Activated naive CD4-positive, alpha-beta T cell treated with anti-CD3 and anti-CD28 coated beads, Interleukin-2, amount 10 ng/mL, durations not matched to agents 7 days and 5 days (primary cell): ENCODE measurements at places on chromosomes 7 and 10.
A peak's percentile ranks its signal among the peaks of the same experiment; 100 is the strongest.

DNA sequence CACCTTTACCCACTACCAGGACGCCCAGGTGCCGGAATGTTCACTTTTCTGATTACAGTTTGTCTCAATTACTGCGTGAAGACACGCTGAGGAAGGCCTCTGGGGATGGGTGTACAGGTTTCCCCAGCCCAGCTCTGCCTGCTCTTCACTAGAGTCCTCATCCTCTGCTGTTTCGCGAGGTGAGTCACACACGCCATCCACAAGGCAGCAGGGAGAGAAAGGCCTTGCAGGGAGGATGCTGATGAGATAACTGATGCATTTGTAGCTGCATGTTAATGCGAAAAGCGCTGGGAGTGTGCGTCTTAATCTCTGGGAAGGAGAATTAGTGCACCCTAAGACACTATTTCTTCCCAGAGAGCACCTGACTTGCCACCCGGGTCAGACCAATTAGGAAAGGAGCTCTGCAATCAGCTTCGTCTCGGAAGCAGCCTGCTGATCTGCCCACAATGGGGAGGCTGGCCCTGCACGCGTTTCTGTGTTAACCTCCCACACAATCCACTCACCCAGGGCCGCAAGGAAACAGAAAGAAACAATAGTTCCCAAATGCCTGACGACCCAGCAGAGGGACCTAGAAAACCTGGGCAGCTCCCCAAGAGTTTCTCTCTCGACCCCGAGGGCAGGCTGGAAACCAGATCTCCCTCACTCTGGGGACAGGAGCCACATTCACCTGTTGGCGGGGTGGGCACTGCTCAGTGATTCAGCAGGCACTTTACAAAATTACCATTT is 578.7 kb downstream of the GLRX3 start:
- DNase-seq = no peak

DNA sequence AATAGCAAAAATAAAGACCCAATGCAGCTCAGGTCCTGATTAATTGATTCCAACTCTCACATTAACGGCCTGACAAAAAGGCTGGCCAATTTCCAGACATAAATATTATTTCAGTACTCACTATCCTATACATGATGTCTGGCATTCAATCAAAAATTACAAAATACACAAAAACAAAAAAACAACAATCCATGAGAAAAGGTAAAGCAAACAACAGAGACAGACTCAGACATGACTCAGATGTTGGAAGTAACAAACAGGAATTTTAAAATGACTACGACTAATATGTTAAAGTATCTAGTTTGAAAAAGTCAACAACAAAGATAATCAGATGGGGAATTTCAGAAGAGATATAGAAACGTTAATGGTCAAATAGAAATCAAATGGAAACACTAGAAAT is 152.8 kb downstream of the AMPH start:
- DNase-seq = no peak

DNA sequence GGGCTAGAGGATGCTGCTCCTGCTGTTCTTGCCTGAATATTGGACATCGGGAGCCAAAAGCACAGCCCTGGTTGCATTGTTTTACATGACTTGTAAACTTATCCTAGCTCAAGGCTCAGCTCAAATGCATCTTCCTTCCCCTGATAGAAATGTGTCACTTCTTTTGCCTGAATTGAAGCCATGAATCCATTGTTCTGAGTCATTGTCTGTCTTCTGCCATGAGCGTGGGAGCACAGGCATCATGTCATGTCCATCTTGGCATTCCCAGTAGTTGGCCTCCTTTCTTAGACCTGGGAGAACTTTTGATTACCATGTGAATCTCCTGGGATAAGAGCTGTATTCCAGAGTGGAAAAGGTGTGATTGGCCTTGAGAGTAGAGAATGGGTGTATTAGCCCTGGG is 54.1 kb upstream of the OPN4 start:
- no peak for DNase-seq

DNA sequence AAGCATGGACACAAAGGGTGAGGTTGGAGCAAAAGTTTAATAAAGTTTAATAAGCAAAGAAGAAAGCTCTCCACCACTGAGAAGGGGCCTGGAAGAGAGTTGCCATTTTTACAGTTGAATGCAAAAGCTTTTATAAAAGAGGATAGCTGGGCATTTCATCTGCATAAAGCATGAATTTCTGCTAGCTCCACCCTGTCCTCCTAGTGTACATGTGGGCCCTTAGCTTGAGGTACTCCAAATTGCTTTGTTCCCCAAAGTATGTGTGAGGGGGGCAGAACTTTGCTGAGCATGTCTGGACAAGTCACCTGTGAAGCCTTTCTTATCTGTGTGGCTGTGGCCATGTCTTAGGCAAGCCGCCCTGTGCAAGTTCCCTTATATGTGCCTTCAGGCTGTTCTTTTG is 22.6 kb upstream of the CROT start:
- no peak for DNase-seq

- DNase-seq = no peak
Measured at GRCh38 chr10:127344346-127344745, 148.0 kb upstream of the INSYN2A start.

- DNase-seq = no peak
Measured at GRCh38 chr10:49076741-49077521, 38.4 kb downstream of the VSTM4 start.

DNA sequence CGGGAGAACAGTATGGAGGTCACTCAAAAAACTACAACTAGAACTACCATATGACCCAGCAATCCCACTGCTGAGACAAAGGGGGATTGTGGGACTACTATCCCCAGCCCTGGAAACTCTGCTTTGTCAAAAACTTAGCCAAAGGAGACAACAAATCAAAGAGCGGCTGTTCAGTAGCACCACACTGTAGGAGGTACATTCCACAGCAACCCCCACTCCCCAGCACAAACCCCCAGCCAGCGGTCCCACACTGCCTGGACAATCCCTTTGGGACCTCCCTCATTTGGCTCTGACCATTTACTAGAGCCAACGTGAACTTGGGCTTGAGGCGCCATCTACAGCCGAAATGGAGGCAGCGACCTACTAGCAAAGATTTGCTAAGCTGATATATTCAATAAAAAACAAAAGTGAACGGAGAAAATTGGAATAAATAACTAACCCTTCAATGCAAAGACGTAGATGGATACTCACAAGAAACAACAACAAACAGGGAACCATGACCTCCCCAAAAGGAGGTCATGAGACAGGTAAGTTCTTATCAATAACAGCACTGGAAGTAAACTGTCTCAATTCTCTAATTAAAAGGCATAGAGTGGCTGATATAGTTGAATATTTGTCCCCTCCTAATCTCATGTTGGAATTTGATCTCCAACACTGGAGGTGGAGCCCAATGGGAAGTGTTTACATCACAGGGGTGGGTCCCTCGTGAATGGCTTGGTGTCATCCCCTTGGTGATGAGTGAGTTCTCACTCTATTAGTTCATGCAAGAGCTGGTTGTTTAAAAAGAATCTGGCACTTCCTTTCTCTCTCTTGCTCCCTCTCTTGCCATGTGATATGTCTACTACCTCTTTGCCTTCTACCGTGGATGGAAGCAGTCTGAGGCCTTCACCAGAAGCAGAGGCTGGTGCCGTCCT is 119.0 kb upstream of the KCNMA1 start:
- DNase-seq = peak; percentile 37

DNA sequence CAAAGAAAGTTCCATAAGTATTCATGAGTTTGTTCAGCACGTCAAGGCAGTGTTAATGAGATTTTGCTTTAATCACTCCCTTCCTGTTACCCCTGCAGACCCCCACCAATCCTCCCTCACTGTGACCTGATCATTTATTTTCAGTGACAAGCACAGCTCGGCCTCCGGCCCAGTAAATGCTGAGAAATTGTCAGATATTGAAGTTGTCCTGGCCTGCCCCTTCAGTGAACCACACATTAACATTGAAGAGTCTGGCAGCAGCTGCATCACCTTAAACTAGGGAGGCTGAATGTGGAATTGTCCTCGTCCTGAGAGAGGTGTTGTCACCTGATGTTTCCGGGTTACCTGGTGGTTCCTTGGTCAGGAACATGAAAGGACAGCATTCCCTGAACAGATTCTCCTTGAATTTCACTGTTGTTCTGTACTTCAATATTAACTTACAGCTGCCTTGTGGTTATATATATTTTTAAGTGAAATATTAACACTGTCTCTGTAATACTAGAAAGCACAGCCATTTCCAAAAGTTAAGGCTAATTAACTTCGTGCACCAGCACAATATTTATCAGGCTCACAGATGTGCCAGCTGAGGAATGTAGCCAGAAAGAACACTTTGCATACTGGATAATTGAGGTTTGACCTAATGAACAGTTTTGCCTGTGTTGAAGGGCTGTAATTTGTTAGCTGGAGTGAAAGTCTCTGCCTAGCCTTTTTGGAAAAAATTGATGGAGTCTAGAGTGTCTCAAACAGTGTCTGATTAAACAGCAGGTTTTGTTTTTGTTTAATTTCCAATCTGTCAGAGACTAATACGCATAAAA is 265.3 kb downstream of the HDAC9 start:
- no peak for DNase-seq

DNA sequence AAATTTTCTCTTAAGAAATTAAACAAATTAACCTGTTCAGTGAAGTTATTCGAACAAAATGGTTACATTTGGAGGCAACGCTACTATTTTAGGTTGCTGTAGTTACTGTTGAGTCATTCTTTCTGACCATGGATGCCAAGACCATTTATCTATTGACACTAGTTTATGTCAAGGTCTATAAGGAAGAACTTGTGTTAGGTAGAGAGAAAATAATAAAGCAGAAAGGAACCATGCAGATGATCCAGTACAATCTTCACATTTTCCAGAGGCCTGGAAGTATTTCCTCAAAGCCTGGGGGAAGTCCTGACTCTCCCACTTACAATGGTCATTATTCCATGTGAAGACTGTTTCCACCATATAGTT is 608.0 kb upstream of the GALNT17 start:
- DNase-seq = no peak

DNA sequence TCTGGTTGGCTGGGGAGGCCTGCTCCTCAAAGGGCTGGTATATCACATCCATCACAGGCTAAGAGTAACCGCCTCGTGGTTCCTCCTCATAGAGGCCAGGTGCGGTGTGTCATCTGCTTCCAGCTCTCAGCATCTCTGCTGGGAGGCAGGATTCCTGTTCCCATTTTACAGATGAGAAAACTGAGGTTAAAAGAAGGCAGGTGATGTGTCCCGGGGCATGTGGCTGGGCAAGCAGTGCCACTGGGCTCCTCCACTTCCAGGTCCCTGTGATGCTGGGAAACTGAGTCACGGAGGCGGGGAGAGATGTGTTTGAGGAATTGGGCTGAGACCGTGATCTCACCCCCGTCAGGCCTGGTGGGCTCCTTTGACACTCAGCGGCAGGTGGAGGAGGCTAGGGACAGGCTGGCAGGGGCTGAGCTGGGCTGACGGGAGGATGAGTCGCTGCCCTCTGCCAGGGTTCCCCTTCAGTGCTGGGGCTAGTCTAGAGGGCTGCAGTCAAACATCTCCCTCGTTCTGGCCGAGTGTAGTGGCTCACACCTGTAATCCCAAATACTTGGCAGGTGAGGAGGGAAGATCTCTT is 9.4 kb downstream of the ARPC1B start:
- no peak for DNase-seq

GRCh38 chr7:155408651-155409586 is 49.0 kb upstream of the EN2 start:
- DNase-seq = no peak

- no peak for DNase-seq
Measured at GRCh38 chr10:61124756-61125530, 181.0 kb upstream of the RHOBTB1 start.

DNA sequence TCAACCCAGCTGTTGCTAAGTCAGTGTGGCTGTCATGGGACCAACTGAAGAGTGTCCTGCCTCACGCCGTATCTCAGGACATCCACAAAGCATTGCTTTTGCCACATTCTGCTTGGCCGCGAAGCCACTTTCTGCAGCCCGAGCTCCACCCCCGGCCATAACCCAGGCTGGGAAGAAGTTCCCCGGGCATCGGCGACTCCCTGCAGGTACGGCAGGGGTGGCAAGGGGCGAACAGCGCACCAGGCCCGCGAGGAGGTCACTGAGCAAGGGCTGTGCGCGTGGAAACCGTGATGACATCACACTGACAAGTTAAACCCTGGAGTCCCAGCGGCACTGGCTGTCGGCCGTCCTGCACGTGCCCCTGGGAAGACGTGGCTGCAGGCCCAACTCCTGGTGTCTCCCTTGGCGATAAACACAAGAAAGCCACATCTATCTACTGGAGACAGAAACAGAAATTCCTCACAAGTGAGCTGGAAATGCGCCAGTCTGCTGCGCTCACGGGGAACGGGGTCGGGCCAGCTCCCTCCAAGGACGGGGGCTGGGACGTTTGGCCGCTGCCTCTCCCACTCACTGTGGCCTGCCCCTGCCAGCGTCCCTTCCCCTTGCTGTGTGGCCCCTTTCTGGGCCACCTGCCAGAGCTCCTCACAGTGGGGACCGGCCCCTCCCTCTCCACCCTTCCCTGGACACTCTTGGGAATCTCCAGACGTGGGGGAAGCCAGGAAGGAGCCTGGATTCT is 326.3 kb downstream of the DNAJB6 start:
- DNase-seq = no peak

GRCh38 chr7:63043657-63044543 is 954.7 kb upstream of the ZNF722 start:
- DNase-seq = no peak

- no peak for DNase-seq
Measured at GRCh38 chr7:103391976-103392375, 44.5 kb downstream of the PSMC2 start.

DNA sequence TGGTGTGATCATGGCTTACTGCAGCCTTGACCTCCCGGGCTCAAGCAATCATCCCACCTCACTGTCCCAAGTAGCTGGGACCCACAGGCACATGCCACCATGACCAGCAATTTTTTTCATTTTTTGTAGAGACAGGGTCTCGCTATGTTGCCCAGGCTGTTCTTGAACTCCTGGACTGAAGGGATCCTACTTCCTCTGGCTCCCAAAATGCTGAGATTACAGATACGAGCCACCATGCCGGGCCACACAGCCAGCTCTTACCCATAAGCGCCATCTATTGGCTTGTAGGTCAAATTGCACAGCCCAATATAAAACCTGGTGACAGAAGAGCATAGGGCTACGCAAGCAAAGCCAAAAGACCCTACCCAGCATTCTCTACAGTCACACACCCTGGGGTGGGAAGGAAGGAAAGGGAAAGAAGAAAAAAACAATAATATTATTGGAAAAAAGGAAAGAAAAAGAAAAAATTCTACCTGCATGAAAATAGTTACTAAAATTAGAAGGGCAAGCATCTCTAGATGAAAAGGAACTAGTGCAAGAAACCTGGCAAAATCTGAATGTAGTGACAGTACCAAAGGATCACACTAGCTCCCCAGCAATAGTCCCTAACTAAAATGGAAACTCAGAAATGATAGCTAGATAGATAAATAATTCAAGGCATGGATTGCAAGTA is 29.4 kb upstream of the AMPH start:
- peak; percentile 38 for DNase-seq

DNA sequence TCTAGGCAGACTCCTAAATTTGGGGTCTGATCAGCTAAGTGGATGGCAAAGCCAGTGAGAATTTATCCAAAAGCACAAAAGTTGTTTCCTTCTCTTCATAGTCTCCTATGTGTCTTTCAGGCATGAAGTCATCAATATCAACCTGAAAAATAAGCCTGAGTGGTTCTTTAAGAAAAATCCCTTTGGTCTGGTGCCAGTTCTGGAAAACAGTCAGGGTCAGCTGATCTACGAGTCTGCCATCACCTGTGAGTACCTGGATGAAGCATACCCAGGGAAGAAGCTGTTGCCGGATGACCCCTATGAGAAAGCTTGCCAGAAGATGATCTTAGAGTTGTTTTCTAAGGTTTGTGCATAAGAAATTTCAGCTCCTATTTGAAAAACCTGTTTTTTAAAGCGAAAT is 4.8 kb downstream of the GSTO1 start:
- DNase-seq = no peak

GRCh38 chr10:26173837-26174236 is 42.7 kb upstream of the GAD2 start:
- no peak for DNase-seq

- no peak for DNase-seq
Measured at GRCh38 chr7:82156893-82157292, 286.7 kb downstream of the CACNA2D1 start.
